ENCODE measurements at places on chromosomes 3 and 15.

GRCh38 chr3:139577346-139577745, 37.8 kb upstream of the RBP1 start:
- no peak for DNase-seq

GRCh38 chr3:188327433-188327832, 173.5 kb downstream of the LPP start:
- DNase-seq: no peak

DNA sequence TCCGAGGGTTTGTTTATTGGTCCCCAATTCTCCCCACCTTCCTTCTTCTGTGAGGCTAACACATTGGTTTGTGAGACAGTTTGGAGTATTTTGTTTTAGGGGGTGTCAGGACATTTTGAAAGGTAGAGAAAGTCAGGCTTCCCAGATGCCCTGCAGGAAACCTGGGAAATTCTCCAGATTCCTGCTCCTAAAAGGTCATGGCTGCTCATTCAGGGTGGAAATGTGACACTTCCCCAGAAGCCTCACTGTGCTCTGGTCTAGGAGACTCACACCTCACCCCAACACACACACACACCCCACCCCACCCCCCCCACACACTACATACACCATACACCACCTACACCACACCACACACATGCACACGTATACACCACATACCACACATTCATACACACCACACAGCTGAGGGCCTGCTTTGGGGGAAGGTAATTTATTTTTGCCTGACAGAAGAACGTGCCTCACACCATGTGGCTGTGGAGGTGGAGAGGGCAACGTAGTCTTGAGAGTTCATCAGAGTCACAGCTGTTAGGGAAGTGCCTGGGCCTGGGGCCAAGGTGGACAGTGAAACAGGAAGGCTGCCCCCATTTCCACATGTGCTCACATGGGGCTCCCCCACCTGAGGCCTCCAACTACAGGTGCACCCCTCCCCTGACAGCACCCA, 40.4 kb upstream of the LIMD1 start:
- peak; percentile 85 for DNase-seq

- DNase-seq: no peak
These were observed 20.2 kb downstream of the CRABP1 start for GRCh38 chr15:78360367-78360801.

All from psoas muscle (tissue), 8 donors.